ENCODE measurements at places on chromosomes 16 and 17.

GRCh38 chr17:49217651-49218413, 7.3 kb downstream of the ABI3 start:
- DNase-seq = no peak

- peak; percentile 91 for DNase-seq
Observed at GRCh38 chr17:72556944-72557826, 436.4 kb downstream of the SOX9 start.

DNA sequence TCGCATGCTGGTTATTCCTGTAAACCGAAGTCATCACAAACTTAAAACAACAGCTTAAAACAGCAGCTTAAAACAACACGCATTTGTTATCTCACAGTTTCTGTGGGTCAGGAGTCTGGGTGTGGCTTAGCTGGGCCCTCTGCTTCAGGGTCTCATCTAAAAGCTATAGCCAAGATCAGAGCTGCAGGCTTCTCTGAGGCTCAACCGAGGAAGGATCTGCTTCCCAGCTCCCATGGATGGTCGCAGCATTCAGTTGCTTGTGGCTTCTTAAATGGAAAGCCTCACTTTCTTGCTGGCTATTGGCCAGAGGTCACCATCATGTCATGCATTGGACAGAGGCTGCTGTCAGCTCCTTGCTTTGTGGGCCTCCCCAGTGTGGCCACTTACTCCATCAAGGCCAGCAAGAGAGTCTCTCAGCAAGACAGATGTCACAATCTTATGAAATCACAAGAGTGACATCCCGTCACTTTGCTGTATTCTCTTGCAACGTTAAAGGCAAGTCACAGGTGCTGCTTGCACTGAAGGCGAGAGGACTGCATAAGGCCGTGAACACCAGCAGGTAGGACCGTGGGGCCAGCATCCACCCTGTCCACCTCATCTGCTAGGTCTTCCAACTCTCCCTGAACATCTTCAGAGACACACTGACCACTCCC, 117.9 kb upstream of the TNRC6C start:
- DNase-seq = no peak

- no peak for DNase-seq
Observed at GRCh38 chr17:65913326-65913850, 278.5 kb downstream of the CEP112 start.

GRCh38 chr16:1167276-1168107, 14.6 kb downstream of the CACNA1H start:
- peak; percentile 91 for DNase-seq

- DNase-seq = peak; percentile 22
Observed at GRCh38 chr16:2155977-2156848, 631 bp downstream of the TRAF7 start.

GRCh38 chr17:75876938-75877751, 1.2 kb downstream of the TRIM47 start:
- DNase-seq = peak; percentile 39

DNA sequence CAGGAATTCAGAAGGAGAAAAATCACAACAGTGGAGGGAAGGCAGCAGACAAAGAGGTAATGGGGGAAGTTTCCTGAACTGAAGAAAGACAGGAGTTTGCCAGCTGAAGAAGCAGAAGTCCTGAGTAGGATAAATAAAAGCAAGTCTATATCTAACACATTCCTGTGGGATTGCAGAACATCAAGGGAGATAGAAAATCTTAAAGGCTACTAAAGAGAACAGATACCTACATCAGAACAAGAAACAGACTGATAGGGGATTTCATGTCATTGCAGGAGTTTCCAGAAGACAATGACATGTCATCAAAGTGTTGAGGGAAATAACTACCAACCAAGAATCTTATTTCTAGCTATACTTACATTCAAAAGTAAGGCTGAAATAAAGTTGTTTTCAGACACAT, 21.3 kb upstream of the CRYBA1 start:
- DNase-seq = no peak

DNA sequence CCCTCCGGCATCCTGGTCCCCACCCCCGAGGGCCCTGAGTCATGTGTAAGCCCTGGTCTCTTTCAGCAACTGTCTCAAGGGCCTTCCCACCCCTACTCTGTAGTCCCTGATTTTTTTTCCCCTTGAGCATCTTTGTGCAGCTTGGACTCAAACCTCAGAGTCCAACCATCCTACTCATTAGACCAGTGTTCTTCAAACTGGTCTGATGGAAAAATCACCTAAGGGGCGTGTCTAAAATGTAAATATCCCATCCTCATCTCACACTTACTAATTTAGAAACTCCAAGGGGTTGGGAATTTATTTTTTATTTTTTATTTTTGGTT, 624 bp downstream of the G6PC3 start:
- DNase-seq = no peak

GRCh38 chr17:6641247-6641863, 495 bp downstream of the TXNDC17 start:
- peak; percentile 65 for DNase-seq

DNA sequence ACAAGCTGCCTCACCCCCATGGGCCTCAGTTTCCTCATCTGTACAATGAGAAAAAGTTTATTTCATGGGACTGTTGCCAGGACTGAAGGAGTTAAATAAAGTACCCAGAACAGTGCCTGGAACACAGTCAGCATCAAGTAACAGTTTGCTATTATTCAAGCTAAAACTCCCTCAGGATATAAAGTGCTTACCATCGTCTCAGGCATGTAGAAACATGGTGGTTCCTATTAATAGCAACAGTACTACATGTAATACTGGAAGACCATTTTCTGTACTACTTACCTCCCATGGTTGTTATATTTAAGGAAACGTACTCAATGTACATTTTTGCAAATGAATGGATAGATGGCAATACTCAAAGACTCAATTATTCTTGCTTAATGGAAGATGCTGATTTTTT, 93.4 kb downstream of the NCOR1 start:
- no peak for DNase-seq

DNA sequence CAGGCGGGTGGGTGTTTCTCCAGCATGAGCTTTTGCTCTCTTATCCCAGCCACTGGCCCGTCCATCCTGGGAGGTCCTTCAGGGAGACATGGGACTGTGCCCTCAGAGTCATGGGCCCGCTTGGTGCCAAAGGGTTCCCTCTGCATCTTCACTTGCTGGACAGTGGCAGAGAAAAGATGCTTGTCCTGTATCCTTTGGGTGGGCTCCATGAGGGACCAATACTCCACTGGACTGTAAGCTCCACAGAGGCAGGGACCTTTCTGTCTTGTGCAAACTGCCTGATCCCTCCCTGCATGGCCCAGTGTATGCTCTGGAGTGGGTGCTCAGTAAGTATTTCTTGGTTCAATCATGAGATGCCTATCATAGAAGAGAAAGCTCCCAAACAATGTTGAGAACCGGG, 184.8 kb upstream of the WSCD1 start:
- no peak for DNase-seq

DNA sequence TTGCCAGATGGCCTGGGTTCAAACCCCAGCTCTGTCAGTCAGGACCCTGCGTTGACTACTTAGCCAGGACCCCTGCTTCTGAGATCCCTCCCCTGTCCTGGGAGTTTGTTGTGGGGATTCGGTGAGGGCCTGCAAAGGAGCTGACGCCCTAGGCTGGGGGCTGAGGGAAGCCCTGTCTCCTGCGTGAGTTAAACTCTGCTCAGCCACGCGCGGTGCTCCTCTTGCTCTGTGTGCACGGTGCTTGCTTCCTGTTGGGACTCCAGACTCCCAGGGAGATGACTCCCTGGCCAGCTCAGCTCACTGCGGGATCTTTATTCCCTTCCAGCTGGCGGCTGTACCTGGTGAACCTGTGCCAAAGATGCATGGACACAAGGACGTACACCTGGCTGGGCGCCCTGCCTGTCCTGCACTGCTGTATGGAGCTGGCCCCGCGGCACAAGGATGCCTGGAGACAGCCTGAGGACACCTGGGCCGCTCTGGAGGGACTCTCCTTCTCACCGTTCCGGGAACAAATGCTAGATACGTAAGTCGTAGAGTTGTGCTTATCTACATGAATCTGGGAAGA, 37.4 kb downstream of the RNF213 start:
- DNase-seq = no peak

- DNase-seq = no peak
Observed at GRCh38 chr17:81954131-81955057, 6.6 kb downstream of the NOTUM start.

- no peak for DNase-seq
Observed at GRCh38 chr16:1700246-1700645, 5.7 kb upstream of the MAPK8IP3 start.

- peak; percentile 64 for DNase-seq
Observed at GRCh38 chr17:17603178-17603894, 11.8 kb upstream of the PEMT start.

DNA sequence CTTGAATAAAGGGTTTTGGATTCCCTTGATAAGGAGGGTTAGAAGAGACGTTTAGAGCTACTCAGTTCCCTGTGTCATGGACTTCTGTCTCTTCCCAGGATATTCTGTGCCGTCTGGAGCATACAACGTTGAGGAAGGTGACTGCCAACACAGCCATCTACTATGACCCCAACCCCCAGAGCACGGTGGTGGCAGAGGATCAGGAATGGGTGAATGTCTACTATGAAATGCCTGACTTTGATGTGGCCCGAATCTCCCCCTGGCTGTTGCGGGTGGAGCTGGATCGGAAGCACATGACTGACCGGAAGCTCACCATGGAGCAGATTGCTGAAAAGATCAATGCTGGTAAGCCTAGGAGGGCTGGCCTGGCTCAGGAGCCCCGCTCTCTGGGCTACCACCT, 24.7 kb downstream of the POLR2A start:
- DNase-seq = no peak

GRCh38 chr16:5615868-5616642, 518.5 kb upstream of the EEF2KMT start:
- peak; percentile 49 for DNase-seq
